Naive B cell (primary cell): ENCODE measurements at places on chromosomes 4 and X.

GRCh38 chr4:87679449-87680169, 29.5 kb downstream of the DMP1 start:
- peak; percentile 6 for DNase-seq

DNA sequence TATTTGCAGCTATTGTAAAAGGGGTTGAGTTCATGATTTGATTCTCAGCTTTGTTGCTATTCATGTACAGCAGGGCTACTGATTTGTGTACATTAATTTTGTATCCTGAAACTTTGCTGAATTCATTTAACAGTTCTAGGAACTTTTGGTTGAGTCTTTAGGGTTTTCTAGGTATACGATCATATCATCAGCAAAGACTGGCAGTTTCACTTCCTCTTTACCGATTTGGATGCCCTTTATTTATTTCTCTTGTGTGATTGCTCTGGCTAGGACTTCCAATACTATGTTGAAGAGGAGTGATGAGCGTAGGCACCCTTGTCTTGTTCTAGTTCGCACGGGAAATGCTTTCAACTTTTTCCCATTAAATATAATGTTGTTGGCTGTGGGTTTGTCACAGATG, 48.1 kb downstream of the NPY1R start:
- no peak for DNase-seq

DNA sequence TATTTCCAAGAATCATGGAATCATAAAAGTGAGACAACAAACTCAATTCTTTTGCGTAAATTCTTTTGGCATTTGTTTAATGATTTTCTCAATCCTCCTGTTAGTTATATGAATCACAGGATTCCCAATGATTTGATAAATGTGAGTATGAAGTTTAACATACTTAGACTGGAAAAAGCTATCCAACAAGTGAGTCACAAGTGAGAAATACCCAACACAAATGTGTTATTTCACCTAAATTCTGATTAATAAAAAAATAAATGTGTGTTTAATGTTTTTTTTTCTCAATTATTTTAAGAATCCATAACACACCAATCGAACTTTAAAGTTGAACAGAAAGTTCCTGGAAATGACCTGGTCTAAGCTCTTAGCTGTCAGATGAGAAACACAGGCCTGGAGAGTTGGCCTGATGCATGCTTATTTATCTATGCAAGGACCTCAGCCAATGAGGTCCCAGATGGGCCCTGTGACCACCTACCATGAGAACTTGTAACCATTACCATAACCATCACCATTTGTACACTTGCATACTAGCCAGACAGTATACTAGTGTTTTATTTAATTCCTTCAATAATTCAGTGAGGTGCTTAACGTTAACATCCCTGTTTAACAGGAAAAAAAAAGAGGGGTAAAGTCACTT, 386.7 kb downstream of the SPRY1 start:
- no peak for DNase-seq

DNA sequence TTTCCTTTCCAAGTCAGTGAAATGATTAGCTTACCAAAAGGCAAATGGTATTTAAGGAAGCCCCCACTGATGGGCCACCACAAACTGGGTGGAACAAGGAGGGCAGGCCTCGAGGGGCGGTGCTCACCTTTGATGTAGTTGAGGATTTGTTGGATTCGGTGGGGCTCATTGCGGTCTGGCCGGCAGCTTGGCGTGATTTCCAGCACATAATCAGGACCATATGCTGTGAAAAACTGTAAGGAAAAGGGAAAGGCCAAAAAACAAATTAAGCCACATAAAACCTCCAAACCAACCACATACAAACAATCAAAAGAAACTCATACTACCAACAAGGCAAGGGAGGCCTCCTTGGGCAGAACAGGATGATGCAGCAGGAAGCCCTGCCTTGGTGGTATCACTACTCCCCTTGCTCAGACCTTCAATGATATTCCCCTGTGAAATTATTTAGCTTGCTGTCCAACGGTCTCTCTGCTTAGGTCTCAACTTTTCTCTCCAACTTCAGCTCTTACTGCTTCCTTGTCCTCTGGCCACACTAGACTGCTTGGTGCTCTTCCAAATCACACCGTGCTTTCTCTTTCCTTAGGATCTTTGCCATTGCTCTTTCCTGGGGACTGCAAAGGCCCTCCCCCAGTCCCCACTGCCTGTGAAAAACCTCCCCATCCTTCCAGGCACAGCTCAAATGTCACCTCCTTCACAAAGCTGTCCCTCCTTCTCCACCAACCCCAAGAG, 46.1 kb upstream of the CITED1 start:
- no peak for DNase-seq

DNA sequence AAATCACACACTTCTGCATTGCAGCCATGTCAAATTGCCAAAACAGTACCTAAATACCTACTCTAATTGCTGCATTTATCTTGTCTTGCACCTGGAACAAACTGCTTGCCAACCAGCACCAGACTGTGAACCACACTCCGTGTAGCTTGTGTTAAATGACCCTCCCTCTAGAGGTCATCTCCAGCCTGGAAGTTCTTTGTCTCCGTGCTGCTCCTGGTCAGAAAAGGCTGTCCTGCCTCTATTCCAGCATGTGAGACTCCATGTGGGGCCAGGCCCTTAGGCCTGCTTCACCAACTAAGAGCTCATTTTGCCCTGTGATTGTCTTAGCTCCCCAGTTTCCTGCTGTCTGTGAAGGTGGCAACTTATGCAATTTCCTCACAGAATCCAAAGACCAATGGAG, 28.3 kb downstream of the CNGA2 start:
- DNase-seq, result no peak

DNA sequence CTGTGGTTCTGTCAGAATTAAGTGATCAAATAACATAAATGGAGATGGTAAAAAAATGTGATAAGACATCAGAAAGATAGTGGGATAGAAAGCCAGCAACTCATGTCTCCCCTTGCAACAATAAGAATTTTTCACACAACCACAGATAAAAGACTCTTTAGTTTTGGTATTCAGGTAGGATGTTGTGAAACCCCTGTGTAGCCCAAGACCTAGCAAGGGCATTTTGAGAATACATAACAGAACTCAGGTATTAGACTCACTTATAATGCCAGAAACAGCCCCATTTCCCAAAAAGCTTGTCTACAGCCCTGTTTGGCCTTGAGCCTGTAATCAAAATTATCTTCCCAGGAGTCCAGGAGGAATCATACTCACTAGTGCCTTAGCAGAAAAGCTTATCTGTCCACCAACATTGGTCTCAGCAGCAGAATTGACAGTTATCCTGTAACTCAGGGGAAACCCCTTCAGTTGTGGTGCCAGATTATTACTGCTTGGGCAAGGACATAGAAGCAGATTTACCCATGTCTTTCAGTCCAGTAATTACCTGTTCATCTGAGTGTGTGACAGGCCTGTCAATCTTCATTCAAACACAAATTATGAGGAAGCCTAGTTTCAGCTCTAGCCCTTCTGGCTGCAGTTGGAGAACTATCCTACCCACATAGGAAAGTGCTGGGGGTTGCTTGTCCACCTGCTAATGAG, 41.0 kb upstream of the UGT2B17 start:
- DNase-seq, result no peak
